ENCODE measurements at places on chromosomes 11 and 22.

- DNase-seq: no peak
These were observed 364.1 kb upstream of the PITPNB start for GRCh38 chr22:28283068-28283654.

- no peak for DNase-seq
These were observed 921 bp downstream of the C1QTNF5 start for GRCh38 chr11:119339589-119340334.

- DNase-seq: no peak
These were observed 49.3 kb upstream of the CRTAM start for GRCh38 chr11:122788781-122789535.

- DNase-seq: no peak
These were observed 230.8 kb upstream of the DDI1 start for GRCh38 chr11:103805688-103806009.

DNA sequence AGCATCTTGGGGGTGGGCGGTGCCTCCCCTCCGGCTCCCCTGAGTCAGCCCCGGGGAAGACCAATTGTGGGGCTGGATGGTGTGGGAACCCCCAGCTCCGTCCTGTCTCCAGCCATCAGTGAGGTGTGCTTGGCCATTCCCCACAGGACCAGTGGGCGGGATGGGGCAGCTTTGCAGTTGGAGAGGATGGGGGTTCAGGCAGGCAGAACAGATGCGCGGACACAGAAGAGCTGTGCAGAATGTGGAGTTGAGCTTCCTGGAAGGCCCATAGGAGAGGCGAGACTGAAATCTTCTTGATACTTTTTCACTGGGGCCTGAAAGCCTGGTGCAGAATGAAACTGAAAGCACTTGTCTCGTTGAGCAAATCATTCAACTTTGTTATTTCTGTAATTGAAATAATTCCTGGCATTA, 23.8 kb downstream of the PARVB start:
- DNase-seq: no peak

GRCh38 chr22:45970705-45971407, 6.1 kb downstream of the WNT7B start:
- no peak for DNase-seq

- no peak for DNase-seq
These were observed 23.0 kb downstream of the APLNR start for GRCh38 chr11:57214098-57214417.

GRCh38 chr11:94543695-94544645, at the start of gene FUT4:
TSS of gene FUT4 (plus strand) at chr11:94543921. CDS start at chr11:94544134, 213 bp downstream.
- no peak for DNase-seq

- no peak for DNase-seq
These were observed 69.1 kb upstream of the SUSD2 start for GRCh38 chr22:24112188-24112587.

- DNase-seq: no peak
These were observed 87.7 kb upstream of the HORMAD2 start for GRCh38 chr22:29992341-29993275.

DNA sequence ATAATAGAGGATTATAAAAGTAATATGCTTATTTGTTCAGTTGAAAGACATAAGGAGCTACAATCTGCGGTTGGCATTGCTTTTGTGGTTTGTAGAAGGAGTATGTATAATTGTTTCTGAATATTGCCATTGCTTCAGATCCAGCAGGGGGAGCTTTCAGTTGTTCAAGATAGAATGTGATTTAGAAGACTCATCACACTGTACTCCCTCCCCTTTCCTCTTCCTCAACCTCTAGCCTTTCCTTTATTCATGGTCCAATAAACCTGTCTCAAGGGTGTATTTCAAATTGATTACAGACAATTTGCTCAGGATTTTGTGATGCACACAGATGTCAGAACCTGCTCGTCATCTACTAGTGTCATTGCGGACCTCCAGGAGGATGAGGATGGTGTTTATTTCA, 9.8 kb downstream of the PRMT3 start:
- DNase-seq: no peak

- no peak for DNase-seq
These were observed 17.4 kb downstream of the LRFN4 start for GRCh38 chr11:66874232-66874631.

DNA sequence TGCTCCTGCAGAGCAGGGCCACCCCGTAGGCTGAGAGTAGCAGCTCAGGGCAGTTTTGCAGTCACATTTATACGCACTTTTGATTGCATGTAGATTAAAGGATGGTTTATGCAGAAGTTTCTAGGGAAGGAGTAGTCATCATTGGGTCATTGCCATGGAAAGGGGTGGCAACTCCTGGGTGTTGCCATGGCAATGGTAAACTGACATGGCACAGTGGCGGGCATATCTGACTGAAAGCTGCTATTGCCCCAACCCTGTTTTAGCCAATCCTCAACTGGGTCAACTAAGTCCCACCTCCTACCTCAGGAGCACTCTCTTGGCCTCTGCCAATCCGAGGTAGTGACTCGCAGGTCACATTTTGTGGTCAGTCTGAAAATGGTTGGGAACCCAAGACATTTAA, 2.4 kb upstream of the ARSA start:
- no peak for DNase-seq

DNA sequence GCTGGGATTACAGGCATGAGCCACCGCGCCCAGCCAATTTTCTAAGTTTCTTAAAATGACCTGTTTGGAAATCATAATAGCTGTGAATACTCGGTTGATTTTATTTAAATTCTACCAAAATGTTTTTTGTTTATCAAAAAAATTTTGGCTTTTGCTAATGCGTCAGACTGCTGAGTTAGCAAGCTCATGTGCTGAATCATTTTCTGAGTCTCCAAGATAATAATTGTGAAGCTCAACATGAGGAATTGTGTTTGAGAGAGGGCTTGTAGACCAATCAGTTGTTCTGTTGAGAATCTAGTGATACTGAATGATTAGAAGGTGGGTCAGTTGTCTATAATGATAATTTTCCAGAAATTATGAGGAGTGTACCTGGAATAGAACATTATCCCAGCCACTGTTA, 15.9 kb downstream of the RNF214 start:
- no peak for DNase-seq

- no peak for DNase-seq
These were observed 6.4 kb upstream of the C11orf96 start for GRCh38 chr11:43936076-43936475.

DNA sequence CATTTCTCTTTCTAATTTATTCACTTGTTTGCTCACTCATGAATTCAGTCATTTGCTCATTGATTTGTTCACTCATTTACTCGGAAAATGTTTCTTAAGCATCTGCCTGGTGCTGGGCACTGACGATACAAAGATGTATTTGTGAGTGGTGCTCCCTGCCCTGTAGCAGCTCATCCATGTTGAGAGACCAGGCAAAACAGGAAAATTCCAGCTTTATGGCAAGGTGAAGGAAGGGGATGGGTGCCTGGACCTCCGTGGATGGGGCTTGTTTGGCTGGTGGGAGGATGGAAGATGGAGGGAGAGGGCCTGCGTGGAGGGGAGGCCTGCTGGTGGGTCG, 53.1 kb downstream of the TBC1D22A start:
- no peak for DNase-seq

GRCh38 chr11:114209343-114209742, 86.9 kb upstream of the NNMT start:
- no peak for DNase-seq

- DNase-seq: no peak
These were observed 34.6 kb upstream of the CEP126 start for GRCh38 chr11:101880222-101880621.

- no peak for DNase-seq
These were observed 2.6 kb downstream of the RPLP2 start for GRCh38 chr11:812390-812789.

GRCh38 chr11:128821556-128821955, 45.5 kb downstream of the KCNJ1 start:
- no peak for DNase-seq

DNA sequence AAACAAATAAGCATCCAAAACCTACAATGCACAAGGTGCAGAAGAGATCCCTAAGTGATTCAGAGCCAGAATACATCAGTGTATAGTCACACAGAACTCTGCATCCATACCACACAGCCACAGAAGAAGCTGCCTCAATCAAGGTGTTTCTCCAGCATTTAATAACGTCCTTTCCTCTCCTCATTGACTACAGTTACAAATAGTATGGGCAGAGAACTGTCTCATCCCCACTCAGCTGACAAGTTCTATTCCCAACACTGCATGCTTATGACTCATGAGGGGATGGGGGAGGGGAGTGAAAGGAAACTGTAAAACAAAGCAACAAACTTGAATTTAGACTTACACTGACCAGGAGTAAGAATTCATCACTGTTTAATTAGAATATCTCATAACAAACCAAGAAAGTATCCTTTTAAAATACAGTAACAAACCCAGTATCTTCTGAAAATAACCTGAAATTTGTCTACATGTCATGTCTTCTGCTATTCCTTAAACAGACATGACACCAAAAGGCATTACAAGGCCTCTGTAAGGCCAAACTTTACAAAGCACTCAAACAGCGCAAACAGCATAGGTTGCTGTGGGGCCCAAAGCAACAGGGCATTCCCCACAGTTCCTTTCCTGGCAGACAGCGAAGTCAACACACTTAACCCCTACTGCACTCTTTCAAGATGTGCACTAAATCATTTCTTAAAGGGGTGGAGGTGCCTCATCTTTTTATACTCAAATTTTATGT, 29.3 kb downstream of the CELF1 start:
- no peak for DNase-seq

DNA sequence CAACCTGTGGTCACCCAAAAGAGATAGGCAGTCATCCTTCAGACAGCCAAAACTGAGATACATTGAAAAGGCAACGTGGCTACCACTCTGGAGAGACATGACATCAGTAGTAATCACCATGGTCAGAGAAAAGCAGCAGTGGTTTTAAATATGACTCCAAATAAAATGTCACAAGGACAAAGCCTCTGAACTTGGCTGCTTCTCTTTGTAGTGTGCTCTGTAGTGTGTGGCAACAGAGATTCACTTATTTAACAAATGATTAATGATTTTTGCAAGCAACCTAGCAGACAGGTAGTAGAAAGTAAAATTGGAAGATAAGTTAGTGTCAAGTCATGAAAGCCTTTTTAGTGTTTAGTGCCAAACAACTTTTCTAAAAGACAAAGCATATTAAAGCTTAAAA, 63.5 kb downstream of the PAX6 start:
- DNase-seq: no peak

DNA sequence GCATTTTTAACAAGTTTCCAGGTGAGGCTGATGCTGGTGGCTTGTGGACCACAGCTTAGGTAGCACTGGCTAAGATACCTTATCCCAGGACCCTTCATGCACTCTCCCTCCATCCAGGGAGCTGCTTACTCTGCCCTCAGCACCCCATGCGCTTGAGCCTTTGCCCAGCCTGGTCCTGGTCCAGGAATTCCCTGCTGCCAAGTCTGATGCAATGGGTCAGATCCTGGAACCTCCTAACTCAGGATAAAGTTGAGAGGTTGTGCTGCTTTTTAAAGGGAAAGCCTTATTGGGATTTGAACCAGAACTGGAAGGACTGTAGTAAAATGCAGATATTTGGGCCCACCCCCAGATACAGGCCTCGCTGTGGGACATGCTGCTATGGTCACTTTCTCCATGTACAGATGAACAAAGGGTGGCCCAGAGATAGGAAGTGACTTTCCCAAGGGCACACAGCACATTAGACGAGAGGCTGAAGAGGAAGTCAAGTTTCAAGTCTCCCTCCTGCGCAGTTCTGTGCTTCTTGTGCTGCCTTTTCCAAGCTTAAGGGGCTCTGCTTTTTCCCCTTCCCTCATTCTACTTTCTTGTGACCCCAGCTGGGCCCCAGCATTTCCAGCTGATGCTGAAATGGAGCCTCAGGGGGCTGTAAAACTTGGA, 824 bp upstream of the LGALS12 start:
- DNase-seq: no peak

DNA sequence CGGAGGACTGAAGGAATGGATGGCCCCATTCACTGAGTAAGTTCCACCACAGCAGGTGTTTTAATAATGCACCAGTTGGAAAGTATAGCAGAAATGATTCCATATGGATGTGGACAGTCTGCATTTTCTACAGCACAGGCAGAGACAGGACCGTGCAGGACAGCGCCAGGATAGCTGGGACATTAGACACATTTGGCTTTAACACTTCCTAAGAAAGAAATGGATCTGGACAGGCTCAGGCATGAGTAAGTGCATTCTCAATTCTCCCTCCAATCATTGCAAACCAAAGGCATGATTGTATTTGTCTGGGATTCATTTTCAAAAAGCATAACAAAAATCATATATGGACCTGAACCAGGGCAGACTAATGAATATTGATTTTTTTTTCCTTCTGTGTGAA, 233.0 kb upstream of the POU2AF2 start:
- no peak for DNase-seq

DNA sequence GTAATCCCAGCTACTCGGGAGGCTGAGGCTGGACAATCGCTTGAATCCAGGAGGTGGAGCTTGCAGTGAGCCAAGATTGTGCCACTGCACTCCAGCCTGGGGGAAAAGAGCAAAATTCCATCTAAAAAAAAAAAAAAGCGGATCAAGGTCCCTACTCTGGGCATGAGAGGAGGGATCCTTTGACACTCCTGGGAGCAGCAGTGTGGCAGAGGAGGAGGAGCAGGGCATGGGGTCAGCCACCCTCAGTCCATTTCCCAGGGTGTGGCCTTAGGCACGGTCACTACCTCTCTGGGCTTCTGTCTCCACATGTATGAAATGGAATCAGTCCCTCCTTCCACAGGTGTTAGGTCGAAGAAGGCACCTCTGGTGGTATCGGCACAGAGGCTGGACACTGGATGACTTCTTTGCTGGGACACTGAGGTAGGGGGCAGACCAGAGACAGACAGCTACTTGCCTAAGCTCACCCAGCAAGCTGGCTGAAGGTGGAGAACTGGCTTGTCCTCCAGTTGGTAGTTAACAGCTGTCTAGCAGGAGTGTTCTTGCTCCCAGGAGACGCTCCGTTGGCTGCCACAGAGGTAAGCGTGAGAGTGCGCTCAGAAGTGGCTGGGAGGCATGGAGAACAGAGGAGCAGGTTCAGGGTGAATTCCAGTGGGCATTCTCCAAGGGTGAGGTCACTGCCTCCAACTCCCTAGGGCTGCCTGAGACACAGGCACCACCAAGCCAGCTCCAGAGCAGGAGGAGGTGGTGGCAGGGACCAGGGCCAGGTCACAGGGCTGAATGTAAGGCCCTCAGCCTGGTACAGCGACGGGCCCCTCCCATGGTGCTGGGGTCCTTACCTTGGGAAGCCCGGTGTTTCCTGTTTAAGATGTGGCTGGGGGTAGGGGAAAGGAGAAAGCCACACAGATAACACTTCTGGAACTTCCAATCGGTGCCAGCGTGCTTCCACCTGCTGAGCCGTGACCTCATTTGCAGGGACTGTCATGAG, 19.5 kb downstream of the TXN2 start:
- DNase-seq: no peak

- DNase-seq: no peak
These were observed 785 bp upstream of the EFCAB6 start for GRCh38 chr22:43812890-43813289.
